ENCODE measurements at places on chromosomes 1 and 21.

GRCh38 chr1:2300851-2301606 lies 72.9 kb downstream of the SKI start:
- DNase-seq: peak; percentile 54

DNA sequence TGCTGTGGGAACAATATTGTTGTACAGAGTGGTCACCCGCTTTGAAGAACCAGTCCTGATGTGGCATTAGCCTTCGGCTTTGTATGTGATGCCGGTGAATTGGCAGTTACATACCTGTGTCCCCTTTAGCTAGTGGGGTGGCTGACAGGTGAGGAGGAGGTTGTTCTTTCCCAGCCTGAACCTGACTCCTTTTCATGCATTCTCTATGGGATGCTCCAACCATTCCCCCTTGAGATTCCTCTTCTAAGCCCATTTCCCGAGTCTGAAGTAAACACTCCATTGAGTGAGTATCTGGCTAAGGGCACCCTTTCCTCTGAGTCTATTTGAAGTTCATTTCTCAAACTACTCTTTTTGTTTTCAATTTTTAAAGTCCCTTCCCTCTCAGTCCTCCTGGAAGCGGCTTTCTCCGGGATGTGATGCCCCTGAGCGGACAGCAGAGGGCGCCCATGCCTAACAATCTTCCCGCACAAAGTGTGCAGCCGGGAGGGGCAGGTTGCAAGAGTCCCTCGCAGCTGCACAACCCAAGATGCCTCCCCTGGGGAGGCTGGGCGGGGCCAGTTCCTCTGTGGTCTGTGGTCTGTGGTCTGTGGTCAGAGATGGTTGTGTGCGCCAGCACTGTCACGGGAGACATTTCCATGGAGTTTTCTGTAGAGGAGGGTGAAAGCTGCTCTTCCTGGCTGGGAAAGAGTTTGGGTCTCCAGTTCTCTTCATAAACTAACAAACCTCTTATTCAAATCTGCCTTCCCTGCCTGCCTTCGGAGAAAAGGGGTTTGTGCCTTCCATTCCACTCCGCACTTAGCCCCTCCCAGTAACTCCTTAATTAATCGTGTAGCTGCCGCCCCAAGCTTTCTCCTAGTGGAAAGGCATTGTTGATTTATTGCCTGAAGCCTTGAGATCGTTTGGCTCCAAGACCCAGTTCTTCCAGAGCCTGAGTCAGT lies 36.4 kb upstream of the LMX1A start:
- DNase-seq: peak; percentile 68

DNA sequence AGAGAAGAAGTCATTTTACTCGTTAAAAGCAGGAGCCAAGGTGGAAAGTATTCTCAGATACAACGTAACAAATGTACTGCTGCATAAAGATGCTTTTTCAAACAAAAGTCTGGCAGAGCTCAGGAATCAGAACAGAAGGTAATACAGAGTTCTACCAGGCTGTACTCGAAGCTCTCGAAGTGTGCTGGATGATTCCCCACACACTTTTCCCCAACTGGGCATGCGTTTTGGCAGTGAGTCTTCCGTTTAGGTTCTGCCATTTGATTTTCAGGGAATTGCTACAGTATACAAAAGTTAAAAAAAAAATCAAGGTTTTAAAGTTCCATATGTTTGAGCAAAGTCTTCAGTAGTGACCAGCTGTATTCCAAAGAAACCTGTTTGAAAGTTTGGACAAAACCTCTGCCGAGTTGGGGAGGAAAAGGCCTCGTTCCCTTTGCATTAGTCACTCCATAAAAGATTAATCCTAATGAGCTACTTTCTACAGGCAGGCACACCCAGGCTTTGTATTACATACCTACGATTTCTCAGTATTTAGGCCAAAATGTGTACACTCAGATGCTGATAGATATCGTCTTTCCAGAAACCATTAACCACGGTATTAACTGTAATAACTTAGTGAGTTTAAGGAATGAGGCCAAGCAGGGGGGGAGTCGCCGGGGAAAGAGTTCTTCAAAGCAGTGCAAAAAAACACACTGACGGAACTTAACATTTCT lies 477.1 kb downstream of the LMO4 start:
- DNase-seq: no peak

- DNase-seq: no peak
Observed at GRCh38 chr21:18248171-18248570, 3.5 kb downstream of the CHODL start.

DNA sequence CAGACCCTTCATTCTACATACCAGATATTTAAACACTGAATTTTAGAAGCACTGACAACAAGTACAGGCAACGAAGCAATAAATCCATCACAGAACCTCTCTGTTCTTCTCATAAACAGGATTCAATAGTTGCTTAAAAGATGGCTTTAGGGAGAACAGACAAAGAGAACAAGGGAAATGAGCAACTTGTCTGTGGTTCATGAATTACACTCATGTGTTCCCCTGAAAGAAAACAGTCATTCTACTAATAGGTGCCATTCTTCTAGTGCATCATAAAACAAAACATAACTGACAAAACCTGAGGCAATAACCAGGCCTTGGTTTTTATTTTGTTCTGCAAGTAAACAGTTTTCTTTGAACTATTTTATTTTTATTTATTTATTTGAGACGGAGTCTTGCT lies 6.8 kb downstream of the GNL2 start:
- no peak for DNase-seq

GRCh38 chr1:247013391-247013790 lies 5.5 kb upstream of the ZNF695 start:
- DNase-seq: no peak

- DNase-seq: no peak
Observed at GRCh38 chr1:197961449-197961848, 44.3 kb downstream of the LHX9 start.

All from stimulated activated CD4-positive, alpha-beta T cell treated with anti-CD3 and anti-CD28 coated beads, Interleukin-15, amount 100 ng/mL, for 1 hour (primary cell).